ENCODE measurements at places on chromosomes 5 and 9.

GRCh38 chr9:114080773-114081440 is 2.8 kb upstream of the AMBP start:
- DNase-seq = no peak

DNA sequence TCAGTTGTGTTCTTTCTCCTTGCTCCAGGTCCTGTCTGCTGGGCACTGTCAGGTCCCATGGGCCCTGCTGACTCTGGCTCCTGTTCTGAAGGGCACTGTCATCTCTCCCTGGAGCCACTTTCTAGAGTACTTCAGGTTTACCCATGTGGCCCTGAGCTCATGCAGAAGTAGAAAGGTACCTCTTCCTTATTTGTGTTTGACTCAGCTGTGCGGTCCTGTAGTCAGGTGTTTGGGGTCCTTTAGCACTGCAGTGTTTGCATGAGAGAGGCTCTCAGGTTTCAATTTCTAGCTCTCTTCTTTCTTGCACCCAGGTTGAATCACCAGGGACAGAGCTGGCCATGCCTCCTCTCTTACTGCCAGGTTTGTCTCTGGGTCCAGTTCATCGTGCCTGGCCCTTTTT is 71.5 kb downstream of the HSPA4 start:
- no peak for DNase-seq

- DNase-seq = no peak
Measured at GRCh38 chr9:91857291-91858212, 92.5 kb downstream of the ROR2 start.

- no peak for DNase-seq
Measured at GRCh38 chr9:111603041-111603440, 3.6 kb upstream of the PTGR1 start.

DNA sequence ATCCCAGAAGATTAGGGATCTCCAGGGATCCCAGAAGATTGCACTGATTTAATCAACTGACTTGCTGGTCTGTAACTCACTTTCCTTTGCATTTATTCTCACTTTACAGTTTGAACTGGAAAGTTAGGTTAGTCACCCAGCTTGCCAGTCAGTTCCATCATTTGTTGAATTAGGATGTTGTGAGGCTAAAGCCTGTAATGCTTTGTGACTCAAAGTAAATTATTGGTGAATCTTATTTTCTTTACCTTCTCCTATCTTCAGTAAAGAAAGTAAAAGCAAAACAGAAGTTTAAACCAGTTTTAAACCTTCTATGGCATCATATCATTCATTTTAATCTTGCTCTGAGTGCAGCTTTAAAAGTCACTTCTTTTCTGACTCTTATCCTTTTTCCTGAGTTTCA is 85.8 kb downstream of the SLC44A1 start:
- no peak for DNase-seq

DNA sequence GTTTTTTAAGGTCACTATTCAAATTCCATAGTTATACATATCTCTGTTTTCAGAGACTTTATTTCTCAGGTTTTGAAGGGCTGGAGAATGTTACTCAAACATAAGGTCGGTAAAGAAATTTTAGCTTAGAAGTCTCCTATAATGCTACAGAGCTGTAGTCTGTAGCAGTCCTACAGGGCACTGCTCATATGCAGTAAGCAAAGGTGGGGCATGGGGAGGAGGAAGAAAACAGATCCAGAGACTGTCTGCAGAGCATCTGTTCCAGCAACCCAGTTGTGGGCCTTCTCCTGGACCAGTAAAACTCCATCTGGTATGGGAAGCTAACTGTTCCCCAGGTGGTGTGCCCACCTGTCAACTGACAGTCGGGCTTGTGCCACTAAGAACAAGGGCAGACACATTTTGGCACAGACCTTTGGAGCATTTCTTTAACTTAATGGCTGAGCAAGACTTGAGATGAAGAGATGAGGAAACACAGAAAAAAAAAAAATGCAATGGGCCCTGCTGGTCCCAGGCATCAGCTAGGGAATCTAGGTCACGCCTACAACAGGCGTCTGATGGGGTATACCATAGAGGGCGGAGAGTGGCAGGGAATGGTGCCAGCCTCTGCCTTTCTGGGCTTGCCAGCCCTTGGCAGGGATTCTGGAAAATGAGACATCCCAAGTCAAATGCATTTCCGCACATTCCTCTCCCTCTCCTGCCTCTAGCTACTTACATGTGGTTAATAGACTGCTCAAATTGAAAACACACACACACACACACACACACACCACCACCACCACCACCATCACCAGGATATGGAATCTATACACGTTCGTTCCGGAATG is 218.9 kb downstream of the ARL15 start:
- no peak for DNase-seq
